ENCODE measurements at places on chromosomes 11 and 22.

DNA sequence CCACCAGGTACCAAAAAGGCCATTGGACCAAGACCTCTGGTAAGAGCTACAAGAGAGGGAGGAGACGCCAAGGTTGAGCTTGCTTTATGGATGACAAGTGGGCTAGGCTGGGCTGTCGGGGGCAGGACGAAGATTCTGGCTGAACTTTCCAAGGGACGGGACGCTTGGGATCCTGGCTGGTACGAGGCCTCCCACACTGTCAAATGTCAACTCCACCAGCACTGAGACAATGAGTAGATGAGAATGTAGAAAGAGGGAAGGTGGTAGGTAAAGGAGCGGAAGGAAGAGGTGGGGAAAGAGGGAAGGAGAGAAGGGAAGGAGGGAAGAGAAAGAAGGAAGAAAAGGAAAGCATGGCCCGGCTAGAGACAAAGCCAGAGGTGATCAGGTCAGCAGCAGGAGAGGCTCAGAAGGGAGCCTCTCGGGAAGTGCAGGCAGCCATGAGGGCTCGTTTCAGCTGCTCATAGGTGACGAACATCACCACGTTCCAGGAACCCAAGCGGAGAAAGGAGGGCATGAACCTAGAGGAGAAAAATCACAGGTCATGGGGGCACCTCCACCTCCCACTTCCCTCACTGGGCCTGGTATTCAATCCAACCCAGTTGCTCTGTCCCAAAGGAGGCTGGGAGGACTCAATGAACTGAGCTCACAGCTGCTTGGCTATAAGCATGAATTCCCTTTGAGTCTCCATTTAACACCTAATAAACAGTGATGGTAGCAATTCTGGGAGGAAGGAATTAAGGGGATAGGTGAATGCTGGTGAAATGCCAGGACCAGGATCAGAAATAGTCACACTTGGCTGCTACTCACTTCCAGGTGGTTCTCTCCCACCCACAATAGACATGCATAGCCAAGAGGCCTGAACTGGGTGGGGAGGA, 7.8 kb downstream of the UCP2 start:
- DNase-seq: no peak

DNA sequence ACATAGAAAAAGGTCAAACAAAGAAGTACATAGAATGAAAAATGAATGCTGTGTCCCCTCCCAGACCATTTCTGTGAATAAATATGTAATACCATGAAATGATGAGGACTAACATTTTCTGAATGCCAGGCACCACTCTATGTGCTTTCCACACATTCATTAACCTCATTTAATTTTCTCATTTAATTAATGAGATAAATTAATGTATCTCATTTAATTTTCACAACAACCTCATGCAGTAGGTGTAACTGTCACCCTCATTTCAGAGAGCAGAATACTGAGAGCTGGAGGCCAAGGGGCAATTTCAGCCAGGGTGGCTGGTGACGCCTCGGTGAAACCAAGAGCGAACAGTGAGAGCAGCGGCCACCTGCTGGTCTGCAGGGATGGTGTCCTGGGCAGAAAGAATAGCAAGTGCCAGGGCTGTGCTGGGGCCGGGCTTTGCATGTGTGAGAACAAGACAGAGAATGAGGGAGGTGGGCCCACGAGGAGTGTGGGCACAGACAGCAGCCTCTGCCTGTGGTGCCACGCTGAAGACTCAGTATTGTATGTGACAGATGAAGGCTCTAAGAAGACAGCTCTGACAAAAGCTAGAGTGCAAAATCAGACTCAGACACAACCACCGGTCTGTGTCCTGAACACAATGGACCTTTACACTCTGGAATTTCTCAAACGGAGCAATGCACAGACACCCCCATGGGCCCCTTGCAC, 1.8 kb upstream of the SERPIND1 start:
- no peak for DNase-seq

DNA sequence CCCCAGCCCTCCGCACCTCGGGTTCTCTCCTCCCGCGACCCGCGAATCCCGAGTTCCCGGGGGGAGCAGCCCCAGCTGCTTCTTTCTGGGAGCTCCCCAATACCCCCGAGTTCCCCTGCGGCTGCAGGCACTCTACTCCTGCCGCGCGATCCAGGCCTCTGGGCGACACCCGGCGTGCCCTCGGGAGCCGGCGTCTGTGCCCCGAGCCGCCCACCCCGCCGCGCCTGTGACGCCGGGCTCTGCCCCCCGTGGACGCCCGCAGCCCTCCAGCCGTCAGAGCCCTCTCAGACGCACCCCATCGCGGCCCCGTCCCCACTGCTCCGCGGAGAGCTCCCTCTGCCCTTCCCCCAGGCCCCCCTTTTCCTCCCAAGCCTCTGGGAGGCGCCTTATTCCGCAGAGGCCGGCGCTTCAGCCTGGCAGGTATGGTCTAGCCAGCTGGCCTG, 422 bp downstream of the GLB1L2 start:
- DNase-seq: no peak

DNA sequence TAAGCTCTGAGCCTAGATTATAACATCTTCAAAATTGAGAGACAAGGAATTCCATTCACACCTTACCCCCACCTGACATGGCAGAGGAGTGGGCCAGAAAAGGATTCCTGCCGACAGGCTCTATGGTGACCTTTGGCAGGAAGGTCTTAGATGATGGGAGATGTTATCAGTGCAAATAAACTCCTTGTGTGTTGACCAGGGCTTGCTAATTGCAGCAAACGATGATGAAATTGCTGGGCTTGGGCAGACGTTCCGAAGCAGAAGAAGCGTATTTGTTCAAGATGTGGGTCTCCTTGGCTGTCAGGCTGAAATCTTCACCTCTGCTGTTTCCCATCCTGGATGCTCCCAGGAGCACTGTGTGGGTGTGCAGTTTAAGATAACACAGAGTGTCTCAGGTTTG, 183.7 kb upstream of the CADM1 start:
- no peak for DNase-seq

DNA sequence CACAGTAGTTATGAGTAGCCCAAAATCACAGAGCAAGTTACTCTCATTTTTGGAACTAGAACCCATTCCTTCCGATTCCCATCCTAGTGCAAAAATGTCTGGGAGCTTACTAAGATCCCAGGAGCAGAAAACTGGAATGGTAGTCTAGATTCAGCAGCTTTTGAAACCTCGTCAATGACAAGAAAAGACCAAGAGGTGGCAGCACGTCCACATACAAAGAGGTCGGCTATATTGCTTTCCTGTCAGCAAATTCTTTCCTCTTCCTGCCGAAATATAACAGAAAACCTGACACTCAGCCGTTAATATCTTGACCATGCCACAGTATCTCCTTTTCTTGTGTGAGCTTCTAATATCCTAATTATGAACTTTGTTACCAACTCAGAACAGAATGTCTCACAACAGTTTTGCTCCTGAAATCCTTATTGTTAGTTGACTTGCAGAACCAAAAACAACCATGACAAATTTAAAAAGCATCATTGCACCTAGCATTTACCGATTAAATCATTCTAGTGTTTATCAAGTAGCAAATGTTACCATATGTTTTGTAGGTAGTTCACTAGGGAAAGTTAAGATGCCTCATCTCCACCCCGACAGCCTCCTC, 92.8 kb upstream of the OR9G4 start:
- peak; percentile 60 for DNase-seq

DNA sequence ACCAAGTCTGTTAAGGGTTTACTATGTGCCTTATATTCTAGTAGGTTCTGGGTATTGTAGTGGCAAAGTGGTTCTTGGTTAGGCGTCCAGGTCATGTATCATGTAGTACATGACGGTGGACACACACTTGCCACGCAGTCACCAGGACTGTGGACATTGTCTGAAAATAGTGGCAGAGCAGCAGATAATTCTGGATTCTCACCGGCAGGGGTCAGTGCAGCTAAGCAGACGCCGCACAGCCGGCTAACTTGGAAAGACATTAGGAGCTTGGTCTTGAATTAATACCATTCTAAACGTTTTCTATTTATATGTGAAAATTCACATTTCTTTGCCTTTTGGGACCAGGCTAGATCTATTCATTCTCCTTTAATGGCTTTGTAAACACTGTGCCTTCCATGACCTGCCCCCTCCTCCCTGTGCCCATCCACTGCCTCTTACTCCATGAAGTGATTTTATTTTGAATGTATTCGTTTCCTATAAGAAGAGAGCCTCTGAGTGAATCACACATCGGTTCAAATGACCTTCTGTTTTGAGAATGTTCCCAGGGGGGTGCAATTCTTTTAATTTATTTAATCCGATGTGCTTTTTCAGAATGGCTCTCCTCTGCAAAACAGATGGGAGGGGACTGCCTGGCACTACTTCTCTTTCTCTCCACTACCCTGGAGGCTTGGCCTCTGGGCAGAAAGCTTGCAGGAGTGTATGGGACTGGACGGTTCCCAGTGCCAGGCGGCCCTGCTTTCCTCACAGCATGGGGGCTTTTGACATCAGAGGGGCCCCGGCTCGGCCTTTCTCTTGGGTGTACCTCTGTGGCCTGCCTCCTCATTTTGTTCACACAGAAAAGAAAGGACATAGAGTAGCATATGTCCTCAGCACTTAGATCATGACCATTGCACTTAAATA, 378.0 kb downstream of the NTM start:
- peak; percentile 84 for DNase-seq
